Stimulated activated CD4-positive, alpha-beta T cell treated with anti-CD3 and anti-CD28 coated beads, Interleukin-1b, Interleukin-23, amount 100 ng/mL, for 1 hour (primary cell): ENCODE measurements at places on chromosomes 6 and 20.

- DNase-seq, result no peak
These were observed 43.5 kb upstream of the NFATC2 start for GRCh38 chr20:51586005-51586440.

DNA sequence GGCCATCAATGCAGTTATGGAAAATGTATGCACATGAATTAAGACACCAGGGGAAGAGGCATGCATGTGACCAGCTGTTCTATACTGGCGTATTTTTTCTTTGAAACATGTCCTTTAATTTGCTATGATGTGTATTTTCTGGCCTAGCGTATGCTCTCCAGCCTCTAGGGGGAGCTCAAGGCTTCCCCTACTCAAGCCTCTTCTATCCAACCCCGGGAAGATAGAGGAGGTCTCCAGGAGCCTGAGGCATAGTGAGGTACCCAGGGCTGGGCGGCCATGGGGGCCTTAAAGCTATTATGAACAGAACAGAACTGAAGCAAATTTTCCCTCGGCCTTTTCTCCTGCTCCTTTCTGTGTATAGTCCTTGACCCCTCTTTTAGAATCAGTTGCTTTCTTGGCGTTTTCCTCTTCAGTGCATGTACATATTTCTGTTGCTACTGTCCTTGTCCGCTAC is 528.9 kb downstream of the MAFB start:
- no peak for DNase-seq

- DNase-seq, result no peak
These were observed 576 bp downstream of the MAPK13 start for GRCh38 chr6:36130667-36131510.

GRCh38 chr20:33503564-33503963 is 13.7 kb downstream of the CBFA2T2 start:
- no peak for DNase-seq

DNA sequence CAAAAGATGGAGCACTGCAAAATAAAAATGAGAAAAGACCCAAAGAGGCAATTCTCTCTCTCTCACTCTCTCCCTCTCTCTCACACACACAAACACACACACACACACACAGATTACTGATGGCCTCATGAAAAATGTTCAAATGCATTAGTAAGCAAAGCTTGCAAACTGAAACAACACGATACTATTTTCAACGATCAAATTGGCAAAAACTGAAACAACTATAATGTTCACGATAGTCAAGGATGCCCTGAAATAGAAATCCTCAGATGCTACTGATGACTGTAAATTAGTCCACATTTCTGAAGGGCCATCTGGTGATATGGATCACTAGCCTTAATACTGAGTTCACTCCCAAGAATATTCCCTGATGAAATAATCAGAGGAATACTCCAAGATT is 100.8 kb downstream of the TRERF1 start:
- no peak for DNase-seq

- DNase-seq, result no peak
These were observed 32.5 kb downstream of the STK38 start for GRCh38 chr6:36514554-36515456.

GRCh38 chr6:151633526-151634335 is 139.9 kb downstream of the CCDC170 start:
- DNase-seq, result no peak

DNA sequence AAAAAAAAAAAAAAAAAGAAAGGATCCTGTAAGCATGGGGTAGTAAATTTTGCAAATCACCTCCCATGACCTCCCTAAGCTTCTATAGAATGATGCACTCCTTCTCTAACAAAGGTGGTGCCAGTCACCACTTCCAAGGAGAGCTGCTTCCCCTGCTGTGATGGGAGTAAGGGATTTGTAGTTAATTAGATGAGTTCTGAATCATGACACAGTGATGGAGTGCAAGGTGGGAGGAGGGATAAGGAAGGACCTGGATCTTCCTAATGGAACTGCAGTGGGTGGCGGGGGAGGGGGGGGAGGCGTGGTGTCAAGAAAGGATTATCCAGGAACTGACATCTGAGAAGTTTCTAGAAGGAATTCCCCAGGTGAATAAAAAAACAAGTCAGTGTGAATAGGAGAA is 47.8 kb downstream of the NRN1 start:
- DNase-seq, result no peak

DNA sequence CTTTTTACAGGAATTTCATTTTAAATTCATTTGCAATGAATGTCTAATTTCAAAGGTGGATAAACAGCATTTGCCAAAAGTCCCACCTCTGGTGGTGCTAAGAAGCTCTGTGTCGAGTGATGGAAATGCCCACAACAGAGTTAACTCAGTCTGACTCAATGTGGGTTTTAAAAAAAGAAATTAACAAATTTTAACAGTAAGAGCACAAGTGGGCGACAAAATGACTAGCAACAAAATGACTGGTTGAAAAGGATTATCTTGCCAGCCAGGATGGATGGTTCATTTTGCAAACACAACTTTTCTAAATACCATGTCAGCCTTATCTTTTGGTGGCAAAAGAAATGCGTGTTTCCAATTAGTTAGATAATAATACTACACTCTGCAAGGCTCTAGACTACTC is 14.3 kb upstream of the TAGAP start:
- no peak for DNase-seq

DNA sequence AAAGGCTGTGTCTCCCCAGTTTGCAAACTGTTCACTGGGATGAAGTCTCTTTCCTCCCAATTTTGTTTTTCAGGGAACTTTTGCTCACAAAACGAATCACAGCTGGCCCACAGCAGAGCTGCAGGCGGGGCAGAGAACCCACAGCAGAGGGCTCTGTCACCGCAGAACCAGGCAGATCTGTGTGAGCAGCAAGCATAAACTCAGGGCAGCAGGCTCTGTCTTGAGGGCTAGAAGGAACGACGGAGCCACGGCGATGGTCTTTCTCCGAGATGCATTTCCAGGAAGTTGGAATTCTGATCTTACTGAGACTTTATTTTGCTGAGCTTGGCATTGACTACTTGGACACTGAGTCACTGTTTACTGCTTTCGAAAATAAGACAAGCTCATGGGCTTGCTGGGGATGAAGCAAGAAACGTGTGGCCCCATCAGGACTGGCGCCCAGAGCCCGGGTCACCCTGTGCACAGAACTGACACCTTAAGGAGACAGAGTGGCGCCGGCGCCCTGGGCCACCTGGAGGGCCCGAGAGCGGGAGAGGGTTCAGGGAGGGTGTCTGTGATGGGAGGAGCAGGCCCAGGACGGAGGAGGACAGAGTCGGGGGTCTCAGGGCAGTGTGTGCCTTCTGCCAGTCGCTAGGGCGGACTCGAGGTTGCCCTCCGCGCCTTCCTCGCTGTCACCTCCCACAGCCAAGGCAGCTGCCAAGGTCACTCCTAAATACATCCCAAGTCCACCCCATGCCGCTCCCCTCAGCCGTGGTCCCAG is 106.3 kb upstream of the NXT1 start:
- DNase-seq, result no peak

GRCh38 chr20:18906046-18906445 is 92.5 kb downstream of the SCP2D1 start:
- no peak for DNase-seq

DNA sequence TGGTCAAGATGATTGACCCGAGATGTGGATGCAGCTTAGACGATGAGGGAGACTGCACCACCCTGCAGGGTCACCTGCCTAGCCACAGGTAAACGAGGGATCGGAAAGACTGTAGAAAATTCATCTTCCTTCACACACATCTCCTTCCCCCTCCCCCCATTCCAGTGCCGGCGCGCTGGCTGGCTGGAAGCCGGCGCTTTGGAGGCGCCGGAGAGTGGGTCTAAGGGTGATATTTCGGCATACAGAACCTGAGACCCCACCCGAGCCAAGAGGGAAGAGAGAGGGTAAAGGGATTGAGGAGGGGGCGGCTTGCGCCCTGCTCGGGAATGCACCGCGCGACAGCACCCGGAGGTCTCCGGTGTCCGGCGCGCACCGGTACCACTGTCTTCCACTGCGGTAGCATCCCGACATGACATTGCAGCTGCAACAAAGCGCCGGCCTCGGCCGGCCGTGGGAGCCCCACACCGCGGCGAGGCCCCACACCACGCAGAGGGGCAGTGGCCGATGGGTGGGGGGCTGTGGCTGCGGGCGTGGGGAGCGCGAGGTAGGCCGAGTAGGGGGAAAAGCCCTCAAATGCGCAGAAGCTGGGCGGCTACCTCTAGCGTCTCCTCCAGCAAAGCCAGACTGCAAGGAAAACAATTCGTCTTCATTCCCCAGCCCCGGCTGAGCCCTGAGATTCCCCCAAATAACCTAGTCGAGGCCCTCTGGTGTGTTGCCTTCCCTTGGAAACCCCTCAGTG is 984 bp downstream of the TNFRSF21 start:
- no peak for DNase-seq
